ENCODE measurements at places on chromosomes 6 and 20.

- DNase-seq: no peak
Measured at GRCh38 chr6:10404799-10405512, 9.9 kb downstream of the TFAP2A start.

DNA sequence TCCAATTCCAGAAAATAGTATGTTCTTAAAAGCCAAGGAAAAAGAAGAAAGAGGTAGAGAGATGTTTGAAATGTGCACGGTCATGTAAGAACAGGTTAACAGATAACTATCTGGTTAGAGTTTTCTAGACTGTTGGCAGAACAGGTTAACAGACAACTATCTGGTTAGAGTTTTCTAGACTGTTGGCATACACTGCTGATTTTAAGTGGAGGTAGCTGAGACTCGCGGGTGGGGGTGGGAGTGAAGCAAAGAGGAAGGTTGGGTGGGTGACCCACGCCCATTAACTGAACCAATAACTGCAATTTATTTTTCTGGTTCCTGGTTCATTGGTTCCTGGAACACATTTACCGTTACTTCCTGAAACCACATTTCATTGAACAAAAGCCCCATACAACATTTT lies 157.5 kb downstream of the ELOVL4 start:
- DNase-seq: no peak

DNA sequence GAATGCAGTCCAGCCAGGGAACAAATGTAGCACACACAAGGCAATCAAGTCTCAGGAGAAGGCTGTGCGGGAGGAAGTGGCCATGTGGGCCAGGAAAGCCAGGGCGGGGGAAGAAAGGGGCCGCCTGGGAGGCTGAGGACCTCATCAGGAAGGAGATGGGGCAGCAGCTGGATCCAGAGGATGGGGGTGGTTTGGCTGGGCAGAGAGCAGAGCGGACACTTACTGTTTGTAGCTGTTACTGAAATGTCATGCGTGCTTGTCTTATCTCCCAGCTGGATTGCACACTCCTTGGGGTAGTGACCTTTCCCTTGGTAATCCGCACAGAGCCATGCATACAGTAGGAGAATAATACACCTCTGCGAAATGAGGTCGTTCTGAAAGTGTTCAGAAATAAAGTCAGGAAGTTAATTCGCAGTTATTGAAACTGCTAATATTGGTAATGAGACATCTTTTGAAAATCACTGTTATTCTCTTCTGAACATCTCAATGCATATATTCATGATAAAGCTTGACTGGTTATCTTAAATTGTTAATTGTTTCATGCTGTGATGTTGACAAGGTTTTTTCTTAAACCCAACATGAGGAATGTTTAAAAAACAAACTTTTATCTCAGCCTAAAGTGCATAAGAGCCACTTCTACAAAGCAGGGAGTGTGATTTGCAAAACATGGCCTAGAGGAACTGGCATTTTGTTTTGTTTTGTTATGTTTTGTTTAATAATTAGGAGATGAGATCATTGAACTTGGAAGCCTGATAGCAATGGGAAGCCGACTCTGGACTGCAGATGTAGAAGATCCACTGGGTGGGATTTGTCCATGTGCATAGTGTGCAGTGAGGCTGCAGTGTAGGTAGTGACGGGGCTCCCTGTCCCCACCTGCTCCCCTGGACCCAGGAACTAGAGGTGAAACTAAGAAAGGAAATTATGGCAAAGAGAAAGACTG lies 18.0 kb upstream of the MAP3K4 start:
- no peak for DNase-seq

DNA sequence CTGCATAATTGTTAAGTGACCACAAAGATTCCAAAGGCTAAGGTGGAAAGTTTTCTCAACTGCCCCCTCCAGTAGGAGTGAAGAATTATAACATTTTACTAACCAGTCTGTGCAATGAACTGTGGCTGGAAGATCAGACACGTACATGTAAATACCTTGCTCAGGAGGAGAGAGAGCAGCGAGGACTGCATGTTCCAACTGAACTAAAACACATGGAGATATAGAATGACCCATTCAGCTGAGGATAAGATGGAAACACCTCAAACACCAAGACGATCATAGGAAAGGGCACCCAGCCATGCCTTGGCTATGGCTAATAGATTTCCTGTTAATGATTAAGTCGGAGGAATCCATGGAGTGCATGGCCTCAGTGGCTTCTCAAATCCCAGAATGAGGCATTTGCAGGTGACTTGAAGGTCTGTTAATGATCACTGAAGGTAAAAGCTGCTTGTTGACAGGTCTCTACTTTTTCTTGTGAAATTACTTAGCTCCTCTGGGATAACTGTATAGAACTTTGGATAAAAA lies 875.6 kb downstream of the TFAP2A start:
- no peak for DNase-seq

GRCh38 chr20:8487696-8488095 lies 355.6 kb downstream of the PLCB1 start:
- no peak for DNase-seq
